ENCODE measurements at places on chromosomes 7 and 10.

GRCh38 chr7:84939888-84940287 is 247.0 kb downstream of the SEMA3D start:
- DNase-seq = no peak

DNA sequence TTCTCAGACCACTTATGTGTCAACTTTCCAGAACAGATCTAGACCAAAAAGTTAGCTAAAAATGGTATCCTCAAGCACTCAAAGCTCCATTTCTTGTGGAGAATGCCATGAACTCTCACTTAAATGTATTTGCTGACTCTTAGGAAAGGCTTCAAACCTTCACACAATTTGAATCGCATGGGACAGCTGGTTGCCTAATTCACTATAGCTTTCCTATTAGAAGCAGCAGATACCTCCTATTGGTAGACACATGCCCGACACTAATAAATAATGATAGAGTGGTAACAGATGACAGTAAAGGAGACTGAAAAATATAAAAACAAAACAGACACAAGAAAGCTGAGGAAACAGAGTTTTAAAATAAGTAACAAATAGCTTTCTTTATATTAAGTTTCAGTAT is 818.5 kb downstream of the XPNPEP1 start:
- no peak for DNase-seq

GRCh38 chr7:118183428-118183785 is 557 bp upstream of the LSM8 start:
- no peak for DNase-seq

DNA sequence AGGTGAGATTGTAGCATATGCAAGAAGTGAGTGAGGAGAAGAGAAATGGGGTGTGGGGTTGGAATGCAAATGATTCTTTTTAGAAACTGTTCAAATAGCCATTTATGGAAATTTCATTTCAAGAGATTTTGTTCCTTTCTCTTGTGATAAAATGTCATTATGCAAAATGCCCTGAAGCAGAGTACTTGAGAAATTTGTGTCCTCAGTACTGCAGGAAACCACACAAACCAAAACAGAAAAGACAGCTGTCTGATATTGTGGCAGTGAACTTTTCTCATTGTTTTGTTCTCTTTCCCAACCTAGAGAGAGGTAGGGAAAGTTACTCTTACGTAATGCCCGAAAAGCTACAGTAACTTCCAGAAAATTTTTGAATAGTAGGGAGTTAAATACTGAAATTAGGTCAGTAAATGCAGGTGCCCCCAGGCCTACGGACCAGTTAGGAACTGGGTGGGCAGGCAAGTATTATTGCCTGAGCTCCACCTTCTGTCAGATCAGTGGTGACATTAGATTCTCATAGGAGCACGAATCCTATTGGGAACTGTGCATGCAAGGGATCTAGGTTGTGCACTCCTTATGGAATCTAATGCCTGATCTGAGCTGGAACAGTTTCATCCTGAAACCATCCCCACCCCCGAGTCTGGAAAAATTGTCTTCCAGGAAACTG is 34.0 kb downstream of the DLD start:
- no peak for DNase-seq

- no peak for DNase-seq
Measured at GRCh38 chr7:726854-727103, 280 bp downstream of the DNAAF5 start.

- DNase-seq = no peak
Measured at GRCh38 chr7:34451923-34452322, 206.1 kb upstream of the NPSR1 start.

All from T-helper 17 cell (primary cell).